ENCODE measurements at places on chromosomes 13 and 19.

DNA sequence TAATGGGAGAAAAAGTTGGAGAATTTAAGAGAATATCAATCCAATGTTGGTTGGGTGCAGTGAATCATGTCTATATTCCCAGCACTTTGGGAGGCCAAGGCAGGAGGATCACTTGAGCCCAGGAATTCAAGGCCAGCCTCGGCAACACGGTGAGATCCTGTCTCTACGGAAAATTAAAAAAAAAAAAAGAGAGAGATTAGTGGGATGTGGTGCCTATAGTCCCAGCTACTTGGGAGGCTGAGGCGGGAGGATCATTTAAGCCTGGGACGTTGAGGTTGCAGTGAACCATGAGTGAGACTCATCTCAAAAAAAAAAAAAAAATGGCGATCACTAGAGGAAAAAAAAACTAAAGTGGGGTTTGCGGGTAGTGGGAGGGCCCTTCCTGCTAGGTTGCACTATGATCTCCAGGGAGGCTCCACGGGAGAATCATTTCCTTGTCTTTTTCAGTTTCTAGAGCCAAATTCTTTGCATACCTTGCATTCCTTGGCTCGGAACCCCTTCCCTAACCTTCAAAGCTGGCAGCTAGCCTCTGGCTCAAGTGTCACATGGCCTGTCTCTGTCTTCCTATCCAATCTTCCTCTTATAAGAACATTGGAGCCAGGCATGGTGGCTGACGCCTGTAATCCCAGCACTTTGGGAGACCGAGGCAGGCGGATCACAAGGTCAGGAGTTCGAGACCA lies 5.8 kb upstream of the ERCC2 start:
- DNase-seq: no peak

GRCh38 chr19:6126335-6126974 lies 9.0 kb upstream of the ACSBG2 start:
- DNase-seq: no peak

DNA sequence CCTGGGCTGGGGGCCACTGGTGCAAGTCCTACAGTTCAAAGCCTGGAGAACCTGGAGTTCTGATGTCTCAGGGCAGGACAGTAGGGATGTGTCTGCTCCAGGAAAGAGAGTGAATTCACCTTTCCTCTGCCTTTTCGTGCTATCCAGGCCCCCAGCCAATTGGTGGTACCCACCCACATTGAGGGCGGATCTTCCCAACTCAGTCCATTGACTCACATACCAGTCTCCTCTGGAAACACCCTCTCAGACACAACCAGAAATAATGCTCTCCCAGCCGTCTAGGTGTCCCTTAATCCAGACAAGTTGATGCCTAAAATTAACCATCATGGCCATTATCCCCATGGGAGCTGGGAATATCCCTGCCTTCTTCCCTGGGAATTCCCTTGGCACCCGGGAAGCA lies 38.8 kb upstream of the CHST8 start:
- no peak for DNase-seq

DNA sequence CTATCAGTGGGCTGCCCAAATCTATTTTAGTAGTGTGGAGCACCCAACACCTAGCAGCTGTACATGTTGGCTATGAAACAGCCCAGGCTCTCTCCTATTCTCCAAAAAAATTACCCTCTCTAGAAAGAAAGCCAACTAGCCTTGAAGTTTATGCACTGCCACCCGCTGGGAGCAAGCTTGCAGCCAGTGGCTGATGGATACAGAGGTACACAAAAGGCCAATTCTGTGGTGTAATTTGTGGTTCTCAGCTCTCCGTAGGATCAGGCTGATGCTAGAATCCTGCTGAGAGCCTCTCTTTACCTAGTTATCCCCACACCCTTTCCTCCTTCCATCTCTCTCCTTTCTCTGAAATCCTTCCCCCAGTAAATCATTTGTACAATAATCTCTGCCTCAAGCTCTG lies 1120.7 kb downstream of the DIAPH3 start:
- DNase-seq: no peak

DNA sequence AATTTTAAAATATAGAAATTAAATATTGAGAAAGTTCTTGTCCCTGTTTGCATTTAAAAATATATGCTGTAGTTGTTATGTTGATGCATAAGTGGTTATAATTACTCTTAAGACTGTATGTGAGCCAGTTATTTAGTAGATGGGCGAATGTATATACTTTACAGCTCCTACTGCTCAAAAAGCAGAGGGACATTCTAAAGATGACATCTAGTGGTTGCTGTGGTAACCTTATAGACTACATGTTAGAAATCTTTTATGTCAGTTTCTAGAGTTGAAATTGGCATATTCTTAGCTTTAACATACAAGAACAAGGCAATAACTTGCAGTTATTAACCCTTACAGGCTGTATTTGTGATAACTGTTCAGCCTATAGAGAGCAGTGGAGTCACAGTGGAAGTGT lies 160.5 kb downstream of the OLFM4 start:
- DNase-seq: no peak

DNA sequence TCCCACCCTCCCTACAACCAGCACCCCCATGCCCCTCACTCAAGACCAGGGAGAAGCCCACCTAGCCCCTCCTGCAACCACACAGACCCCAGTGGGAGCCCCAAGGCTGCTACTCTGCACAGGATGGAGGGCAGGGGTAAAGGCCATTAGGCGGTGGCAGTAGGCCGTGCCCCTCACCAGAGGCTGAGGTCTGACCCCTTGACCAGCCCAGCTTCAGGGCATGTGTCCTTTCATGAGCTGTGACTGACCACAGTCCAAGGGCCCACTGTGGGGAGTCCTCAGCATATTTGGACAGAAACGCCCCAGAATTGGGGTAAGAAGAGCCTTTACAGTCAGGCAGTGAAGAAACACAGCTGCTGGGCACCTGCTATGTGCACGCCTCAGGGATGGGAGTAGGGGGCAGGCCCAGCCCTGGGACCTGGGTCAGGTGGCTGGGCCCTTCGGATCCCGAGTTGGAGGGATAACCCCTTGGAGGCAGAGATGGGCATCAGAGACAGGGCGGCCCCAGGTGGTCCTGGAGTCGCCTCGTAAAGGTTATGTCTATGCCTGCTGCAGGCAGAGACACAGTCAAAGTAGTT lies 1.7 kb upstream of the RPS5 start:
- no peak for DNase-seq

- no peak for DNase-seq
These were observed 128.8 kb downstream of the FGF9 start for GRCh38 chr13:21799671-21800070.

DNA sequence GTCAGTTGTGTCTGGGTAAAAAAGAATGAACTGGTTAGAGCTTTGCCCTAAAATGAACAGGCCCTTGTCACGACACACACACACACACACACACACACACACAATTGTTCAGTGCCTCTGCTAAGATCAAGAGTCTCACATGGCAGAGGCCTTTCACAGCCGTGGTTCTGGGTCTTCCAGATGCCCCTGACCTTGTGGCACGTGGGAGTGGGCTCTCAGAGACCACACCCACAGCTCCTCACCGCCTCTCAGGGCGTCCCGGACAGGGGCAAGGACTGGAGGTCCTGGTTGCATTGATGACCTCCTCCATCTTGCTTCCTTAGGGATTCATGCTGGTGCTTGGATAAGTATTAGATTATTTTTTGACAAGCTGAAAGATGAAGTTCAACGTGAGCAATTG lies 101.0 kb downstream of the HSPH1 start:
- DNase-seq: no peak

DNA sequence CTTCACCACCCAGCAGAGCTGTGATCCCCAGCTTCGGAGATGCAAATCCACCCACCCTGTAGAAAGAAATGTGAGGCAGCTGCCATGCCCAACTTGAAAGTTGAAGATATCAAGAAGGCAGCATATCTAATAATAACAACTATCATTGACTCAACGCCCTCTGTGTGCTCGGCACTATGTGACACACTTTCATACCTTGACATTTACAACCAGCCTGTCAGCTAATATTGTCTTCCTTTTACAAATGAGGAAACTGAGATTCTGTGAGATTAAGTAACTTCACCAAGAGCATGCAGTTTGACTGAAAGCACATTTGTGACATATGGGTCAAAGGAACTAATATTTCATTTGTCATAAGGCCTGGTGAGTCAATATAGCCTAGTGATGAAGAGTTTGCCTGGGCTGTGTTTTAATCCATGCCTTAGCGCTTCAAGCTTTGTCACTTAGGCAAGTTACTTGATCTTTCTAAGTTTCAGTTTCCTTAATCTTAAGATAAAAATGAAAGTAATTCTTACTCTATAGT lies 137.0 kb downstream of the FLT1 start:
- no peak for DNase-seq

- DNase-seq: no peak
These were observed 7.0 kb upstream of the TLE6 start for GRCh38 chr19:2970201-2970835.

DNA sequence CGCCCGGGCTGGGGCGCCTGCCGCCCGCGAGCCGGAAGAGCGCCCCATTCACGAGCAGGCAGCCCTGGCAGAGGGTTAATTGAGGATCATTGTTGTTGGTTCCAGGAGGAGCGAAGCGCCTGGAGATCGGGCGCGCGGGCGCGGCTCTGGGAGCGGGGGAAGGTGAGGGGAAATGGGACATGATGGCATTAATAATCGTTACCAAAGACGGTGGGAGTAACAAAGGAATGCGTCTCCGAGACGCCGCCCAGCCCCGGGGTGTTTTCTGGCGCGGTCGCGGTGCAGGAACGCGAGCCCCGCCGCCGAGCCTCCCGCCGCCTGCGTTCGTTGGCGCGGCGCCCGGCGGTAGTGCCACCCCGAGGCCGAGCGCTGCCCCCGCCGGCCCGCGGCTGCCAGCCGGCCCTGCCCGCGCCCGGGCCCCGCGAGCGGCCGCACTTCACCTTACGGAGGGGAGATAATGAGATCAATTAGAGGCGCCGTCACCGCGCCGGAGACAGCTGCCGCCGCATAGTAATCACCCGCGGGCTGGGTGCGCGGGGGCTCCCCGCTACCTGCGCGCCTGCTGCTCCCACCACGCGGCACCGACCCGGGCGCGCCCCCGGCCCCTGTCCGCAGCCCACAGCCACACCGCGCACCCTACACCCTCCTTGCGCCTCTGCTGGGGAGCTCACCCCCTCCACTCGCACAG lies 2.8 kb downstream of the ZNF536 start:
- no peak for DNase-seq

- no peak for DNase-seq
These were observed 25.3 kb downstream of the TRPM4 start for GRCh38 chr19:49182848-49183375.

DNA sequence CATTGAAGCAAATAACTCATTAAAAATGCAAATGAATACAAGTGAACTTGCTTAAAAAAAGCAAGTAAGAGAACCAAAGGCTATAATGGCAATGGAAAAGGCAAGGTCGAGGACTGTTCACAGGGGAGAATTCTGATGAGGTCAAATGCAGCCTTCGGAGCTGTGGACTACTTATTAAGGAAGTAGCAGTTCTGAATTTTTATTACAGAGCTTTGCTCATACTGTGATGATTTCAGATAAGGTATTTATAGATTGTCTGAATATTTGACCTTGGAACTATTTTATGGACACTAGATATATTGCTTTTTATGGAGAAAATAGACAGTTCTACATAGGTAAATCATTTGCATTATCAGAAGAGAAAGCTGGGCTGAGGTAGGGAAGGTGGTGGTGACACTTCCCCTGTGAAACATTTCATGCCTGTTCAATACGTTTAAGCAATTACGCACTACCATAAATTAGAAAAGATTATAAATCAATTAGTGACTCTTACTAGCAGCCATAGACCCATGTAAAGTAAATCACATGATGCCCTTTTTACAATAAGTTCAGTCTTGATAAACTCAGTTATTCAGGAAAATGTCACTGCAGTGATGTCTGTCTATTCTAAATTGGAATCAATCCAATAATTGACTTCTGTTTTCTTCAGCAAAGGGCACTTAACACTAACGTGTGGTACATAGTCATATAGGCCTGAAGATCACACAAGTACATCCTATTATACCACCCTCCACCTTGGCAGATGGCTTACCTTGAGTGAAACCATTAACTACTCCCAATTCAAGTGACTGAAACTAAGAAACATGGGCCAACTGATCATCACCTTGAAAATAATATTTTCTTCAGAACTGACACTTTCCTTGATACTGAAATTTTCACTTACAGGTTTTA lies 260.0 kb downstream of the KLF12 start:
- no peak for DNase-seq

GRCh38 chr19:4701557-4701956 lies 22.1 kb downstream of the DPP9 start:
- no peak for DNase-seq

DNA sequence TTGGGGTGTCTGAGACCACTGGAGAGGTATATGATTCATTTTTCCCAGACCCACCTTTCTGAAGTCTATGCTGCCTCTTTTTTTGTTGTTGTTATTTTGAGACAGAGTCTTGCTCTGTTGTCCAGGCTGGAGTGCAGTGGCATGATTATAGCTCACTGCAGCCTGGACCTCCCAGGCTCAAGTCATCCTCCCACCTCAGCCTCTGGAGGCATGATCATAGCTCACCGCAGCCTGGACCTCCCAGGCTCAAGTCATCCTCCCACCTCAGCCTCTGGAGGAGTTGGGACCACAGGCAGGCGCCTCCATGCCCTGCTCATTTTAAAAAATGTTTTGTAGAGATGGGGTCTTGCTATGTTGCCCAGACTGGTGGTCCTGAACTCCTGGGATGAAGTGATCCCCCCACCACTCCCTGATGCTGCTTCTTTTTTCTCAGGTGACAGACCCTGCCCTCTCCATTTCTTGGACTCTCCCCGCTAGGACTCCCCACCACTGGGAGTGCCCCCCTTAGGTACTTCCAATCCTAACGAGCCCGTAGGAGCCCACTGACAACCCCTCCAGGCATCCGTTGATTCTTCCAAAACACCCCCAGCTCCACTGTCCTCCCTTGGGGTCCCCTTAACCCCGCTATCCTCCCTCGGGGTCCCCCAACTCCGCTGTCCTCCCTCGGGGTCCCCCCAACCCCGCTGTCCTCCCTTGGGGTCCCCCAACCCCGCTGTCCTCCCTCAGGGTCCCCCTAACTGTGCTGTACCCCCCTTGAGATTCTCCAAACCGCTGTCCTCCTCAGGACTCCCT lies 45.4 kb downstream of the ARHGEF18 start:
- DNase-seq: no peak

DNA sequence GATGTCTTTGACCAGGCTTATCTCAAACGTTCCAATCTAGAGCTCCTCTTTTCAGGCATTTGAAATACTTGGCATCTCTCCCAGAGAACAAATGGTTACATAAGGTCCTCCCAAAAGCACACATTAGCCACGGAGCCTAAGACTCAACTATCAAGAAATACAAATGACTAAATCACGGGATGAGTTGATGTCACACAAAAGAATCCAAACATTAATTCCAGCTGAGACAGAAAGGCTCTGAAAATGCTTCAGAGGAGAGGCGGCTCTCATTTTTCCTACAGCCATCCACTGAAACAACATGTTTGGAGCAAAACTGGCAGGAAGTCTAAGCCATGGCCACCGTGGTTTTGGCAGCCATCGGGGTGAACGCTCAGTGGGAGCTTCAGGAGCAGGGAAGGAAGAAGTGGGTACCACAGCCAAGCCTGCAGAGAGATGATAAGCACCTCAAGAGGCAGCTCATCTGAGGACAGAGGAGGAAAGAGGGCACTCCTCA lies 122.5 kb downstream of the STK24 start:
- DNase-seq: no peak
